ENCODE measurements at places on chromosomes 3 and 15.

GRCh38 chr3:49388289-49388820, 23.4 kb downstream of the RHOA start:
- DNase-seq: no peak

DNA sequence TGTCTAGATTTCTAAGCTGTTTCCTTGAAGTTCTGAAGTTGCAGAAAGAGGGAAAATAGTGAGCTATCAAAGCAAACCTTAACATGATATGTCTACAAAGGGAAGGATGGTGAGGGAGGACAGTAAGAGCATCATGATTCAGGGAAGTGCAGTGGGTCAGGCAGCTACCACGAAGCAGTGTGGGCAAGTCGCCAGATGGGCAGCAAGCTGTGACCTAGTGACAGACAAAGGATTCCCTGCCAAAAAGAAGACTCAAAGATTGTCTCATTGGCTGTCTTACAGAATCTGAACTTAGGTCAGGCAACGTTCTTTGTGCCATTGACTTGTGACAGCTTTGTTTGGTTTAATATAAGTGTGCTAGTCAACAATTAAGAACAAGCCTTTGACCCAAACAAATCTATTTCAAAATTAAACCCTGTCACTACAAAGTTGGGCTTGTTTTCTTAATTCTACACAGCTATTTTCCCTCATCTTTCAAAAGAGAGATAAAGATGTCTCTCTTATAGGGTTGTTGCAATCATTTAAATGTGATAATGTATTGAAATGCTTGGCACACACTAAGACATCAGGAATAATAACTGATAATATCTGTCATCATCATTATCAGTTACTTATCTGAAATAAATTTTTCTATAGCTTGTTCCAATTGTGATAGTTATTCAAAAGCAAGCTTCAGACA, 153.3 kb downstream of the ECT2 start:
- no peak for DNase-seq

DNA sequence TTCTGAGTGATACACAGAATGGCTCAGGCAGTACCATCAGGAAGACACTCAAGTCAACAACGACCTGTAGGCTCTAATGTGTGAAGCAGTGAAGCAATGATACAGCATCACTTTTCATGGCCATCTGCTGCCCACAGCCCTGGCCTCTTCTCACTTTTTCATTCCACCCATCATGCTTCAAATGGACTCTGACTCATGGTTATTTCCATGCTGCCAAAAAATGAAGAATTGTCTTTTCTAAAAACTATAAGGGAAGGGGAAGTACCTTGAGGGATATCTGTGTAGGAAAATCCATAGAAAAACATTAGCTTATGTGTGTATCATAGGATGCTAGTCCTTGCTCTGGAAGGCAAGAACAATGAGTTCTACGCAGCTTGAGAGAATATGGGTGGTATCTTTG, 11.5 kb downstream of the HGD start:
- no peak for DNase-seq

DNA sequence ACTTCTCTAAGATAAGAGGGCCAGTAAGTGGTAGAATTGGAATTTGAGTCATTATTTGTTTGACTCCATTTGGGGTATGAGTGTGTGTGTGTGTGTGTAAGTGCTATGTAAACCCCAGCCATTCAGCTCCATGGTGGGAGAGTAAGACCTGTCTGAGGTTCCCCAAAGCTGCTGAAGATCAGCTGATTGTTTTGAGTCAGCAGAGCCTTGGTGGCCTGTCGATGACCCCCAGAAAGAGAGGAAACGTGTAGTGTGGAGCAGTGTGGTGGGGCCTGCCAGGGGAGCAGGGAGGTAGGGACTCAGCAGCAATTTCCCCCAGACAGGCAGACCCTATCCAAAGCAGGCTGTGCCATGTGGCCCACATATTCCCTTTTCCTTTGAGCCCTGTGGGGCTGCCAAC, 5.3 kb downstream of the DVL3 start:
- DNase-seq: no peak

DNA sequence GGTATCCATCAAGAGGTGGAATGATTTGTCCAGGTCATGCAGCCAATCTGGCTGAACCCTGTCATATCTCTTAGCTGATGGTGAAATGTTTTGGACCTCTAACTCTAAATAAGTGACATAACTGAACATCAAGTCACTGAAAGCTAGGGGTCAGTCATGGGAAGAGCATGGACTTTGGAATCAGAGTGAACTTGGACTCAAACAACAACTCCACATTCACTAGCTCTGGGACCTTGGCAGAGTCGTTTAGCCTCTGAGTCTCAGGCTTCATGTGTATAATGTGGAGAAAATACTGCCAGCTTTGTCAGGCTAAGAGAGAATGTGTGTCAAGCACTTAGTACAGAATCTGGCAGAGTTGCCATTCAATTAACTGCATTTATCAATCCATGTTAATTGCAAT, 557.8 kb upstream of the CFAP20DC start:
- DNase-seq: no peak

- DNase-seq: no peak
These were observed 5.3 kb downstream of the MAP2K5 start for GRCh38 chr15:67547836-67548235.

DNA sequence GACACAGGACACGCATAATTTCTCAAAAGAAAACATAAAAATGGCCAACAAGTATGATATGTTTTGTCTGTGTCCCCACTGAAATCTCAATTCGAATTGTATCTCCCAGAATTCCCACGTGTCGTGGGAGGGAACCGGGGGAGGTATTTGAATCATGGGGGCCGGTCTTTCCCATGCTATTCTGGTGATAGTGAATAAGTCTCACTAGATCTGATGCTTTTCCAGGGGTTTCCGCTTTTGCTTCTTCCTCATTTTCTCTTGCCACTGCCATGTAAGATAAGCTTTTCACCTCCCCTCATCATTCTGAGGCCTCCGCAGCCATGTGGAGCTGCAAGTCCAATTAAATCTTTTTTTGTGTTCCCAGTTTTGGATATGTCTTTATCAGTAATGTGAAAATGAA, 12.1 kb upstream of the POU1F1 start:
- DNase-seq: no peak

DNA sequence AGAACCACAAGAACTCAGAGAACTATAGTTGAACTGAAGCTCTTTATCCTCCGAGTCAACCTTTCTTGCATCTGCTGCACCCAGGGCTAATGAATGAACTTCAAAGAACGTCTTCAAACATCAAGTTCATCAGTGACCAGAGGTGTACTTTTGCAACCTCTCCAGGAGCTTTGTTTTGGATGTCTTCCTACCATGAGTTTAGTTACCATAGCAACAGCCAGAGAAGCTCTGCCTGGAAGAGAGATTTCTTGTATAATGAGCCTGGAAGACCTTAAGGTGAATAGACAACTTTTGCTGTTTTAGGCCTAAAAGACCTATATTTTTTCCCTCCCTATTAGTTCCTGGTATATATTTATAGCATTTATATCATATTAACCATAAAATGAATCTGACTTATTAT, 9.1 kb downstream of the ACTC1 start:
- DNase-seq: no peak

- no peak for DNase-seq
These were observed 26.6 kb downstream of the BTLA start for GRCh38 chr3:112472691-112473090.

GRCh38 chr15:99006146-99006545, 1.4 kb downstream of the PGPEP1L start:
- no peak for DNase-seq

- DNase-seq: no peak
These were observed 58.7 kb downstream of the P2RY1 start for GRCh38 chr3:152893647-152894046.

Measured in ascending aorta (tissue), 2 donors.